ENCODE measurements at places on chromosomes 13 and 19.

DNA sequence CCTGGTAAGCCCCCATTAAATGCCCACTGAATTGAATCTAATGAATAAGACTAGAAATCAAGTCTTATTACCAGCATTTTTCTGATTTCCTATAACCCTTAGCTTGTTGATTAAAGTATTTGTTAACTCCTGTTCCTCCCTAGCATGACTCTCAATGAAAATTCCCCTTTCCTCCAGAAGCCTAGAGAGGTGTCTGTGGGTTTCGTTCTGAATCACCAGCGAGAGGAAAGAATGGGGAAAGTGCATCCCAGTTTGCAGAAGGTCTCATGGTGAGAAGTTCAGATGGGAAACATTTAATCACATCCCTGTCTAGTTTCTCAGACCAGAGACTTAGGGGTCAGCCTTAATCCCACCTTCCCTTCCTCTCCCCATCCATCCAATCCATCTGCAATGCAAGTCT lies 26.9 kb downstream of the POU2F2 start:
- H3K4me1 ChIP-seq, result no peaks in the 10 kb centered on the region
- no peak overlapping the region for H3K4me3 ChIP-seq
- DNase-seq, result no peak
- H3K36me3 ChIP-seq, result no peaks in the 10 kb centered on the region
- no peaks in the 10 kb centered on the region for H3K27me3 ChIP-seq
- H3K27ac ChIP-seq, result no peak overlapping the region

DNA sequence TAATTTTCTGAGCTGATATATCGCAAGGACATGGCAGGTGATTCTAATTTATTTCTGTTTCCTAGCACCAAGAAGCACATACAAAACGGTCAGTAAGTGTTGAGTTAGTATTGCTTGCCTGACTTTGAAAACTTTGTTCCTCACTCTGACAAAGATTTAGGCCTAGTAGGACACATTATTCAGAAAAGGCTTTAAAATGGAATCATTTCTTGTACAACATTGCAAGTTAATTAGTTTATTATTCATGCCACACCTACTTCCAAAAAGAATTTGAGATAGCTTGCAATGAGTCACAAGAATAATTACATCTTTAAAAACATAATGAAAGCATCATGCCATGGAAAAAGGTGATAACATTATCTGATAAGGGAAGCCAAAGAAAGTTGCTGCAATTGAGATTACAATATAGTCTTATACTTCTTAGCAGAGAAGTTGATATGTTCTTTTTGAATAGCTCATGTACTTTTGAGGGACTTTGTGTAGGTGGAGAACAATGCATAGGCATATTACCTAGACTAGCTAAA lies 474.2 kb downstream of the KLF5 start:
- H3K4me1 ChIP-seq, result no peaks in the 10 kb centered on the region
- no peaks in the 10 kb centered on the region for H3K27me3 ChIP-seq
- no peak overlapping the region for H3K4me3 ChIP-seq
- no peak for DNase-seq

DNA sequence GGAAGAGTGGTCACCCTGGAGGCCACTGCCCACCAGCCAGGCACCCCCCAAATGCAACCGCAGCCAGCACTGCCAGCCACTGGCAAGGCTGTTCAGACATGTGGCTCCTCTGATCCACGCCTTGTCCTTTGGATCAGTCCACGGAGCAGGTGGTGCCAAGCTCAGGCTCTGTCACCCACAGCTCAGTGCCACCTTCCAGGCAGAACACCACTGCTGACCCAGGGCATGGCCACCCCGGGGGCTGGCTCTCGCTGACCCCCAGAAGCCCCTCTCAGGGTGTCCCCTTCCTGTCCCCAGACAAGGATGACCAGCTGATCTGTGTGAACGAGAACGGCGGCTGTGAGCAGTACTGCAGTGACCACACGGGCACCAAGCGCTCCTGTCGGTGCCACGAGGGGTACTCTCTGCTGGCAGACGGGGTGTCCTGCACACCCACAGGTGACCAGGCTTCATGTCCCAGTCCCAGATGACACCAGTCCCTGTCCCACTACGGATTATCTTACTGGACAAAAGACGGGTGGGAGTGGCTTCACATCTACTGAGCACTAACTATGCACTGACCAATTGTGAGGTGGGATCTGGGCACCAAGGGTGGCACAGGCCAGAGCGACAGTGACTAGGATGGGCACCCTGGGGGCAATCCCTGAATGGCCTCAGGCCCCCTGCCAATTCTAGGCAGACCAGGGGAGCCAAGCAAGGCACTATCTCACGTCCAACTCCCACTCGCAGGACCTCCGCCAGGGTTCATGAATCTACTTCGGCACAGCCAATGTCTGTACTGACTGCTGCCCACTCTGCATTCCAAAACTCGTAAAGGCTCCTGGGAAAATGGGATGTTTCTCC lies 7.0 kb upstream of the F10 start:
- no peak for DNase-seq
- H3K36me3 ChIP-seq, result no peaks in the 10 kb centered on the region
- H3K4me1 ChIP-seq, result peaks cover 3% of the 10 kb centered on the region
- no peak overlapping the region for H3K27ac ChIP-seq

DNA sequence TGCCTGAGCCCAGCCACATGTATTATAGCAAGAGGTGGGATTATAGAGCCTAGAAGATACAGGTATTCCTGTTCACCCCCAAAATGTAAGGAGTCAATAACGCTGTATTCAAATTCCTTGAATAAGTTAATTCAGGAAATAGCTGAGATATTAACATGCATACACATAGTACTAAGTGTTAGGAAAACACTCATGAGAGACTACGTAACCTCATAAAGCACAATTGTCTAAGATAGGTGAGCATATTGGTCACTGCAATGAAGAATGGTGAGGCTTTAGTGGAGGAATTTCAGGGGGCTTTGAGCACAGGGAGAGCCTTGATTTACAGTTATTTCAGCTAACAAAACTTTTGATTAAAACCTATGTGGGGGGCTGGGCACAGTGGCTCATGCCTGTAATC lies 161.6 kb downstream of the LMO7 start:
- H3K4me1 ChIP-seq, result peaks cover 19% of the 10 kb centered on the region
- no peak for DNase-seq
- H3K4me3 ChIP-seq, result no peak overlapping the region
- H3K36me3 ChIP-seq, result peaks cover 13% of the 10 kb centered on the region
- no peaks in the 10 kb centered on the region for H3K27me3 ChIP-seq
- H3K27ac ChIP-seq, result no peak overlapping the region

- H3K4me1 ChIP-seq, result no peaks in the 10 kb centered on the region
- no peak overlapping the region for H3K4me3 ChIP-seq
- H3K27me3 ChIP-seq, result no peaks in the 10 kb centered on the region
- no peak for DNase-seq
- no peak overlapping the region for H3K27ac ChIP-seq
Observed at GRCh38 chr13:28953714-28954418, 133.7 kb downstream of the MTUS2 start.

DNA sequence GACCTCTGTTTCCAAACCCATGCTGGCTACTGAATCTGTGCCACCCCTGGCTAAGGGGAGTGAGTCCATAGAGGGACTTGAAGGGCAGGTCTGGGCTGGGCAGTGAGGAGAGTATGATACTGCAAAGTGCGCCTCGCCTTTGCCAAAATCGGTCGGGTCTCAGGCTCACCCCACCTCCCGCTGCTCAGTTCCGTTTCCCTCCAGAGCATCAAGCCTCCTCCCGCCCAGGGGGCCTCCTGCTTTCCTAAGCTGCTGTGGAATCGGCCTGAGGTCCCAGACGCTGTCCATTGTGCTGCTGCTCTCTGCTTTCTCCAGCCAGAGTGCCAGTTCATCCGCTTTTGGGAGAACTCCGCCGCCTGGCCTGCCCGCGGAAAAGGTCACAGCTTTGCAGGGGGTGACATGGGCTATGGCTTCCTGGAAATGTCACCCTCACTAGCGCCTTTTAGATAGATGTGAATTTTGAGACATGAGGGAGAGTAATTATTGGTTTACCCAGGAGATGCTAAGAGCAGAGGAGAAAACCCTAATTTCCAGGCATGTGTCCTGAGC lies 1418.4 kb downstream of the UQCRFS1 start:
- H3K36me3 ChIP-seq, result no peaks in the 10 kb centered on the region
- DNase-seq, result no peak
